ENCODE measurements at places on chromosomes 6 and 20.
A peak's percentile ranks its signal among the peaks of the same experiment; 100 is the strongest.

DNA sequence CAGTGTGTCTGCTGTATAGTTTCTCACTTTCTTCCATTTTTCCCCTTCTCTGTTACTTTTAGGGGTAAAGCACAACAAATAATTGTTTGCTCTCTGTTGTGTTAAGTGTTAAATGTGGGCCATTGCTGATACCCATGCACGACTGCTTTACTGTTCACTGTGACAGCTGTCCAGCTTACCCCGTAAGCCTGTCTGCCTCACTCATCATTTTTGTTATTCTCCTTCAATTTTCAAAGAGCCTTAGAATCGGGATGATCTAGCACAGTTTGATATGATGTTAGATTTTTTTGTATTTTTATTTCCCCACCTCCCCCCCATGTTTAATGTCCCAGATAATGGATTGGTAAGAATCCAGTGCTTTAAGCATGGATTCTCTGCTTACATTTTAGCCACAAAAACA, 41.2 kb upstream of the MLIP start:
- DNase-seq = no peak

GRCh38 chr6:191487-192312, 100.6 kb upstream of the DUSP22 start:
- no peak for DNase-seq

DNA sequence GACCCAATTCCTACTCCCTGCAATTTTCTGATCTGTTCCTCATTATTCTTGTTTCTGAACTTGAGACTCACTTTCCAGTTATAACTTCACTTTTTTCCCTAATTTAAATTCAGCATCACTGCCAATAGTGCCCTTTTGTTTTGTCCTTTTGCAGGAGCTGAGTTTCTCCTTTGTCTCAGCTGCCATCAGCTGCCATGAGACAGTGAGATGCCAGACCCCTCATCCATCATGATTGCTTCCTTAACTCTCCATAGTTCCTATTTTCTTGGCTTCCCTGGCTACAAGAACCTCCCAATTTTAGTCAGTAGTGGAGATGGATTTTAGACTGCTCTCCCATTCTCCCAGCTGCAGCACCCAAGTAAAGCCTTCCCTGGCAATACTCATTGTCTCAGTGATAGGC, 518.1 kb downstream of the HDGFL1 start:
- no peak for DNase-seq

DNA sequence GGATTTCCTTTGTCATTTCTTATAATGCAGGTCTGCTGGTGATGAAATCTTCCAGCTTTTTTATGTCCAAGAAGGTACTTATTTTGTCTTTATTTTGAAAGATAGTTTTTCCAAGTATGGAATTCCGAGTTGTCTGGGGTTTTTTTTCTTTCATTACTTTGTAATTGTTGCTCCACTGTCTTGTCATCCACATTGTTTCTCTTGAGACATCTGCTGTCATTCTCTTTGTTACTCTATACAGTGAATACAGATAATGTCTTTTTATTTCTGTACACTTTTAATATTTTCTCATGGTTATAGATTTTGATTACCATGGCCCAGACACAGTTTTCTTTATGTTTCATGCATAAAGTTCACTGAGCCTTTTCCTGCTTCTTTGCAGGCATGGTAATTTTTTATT, 133.1 kb downstream of the SYCP2 start:
- no peak for DNase-seq

GRCh38 chr6:5599127-5599526, 337.8 kb downstream of the FARS2 start:
- no peak for DNase-seq

DNA sequence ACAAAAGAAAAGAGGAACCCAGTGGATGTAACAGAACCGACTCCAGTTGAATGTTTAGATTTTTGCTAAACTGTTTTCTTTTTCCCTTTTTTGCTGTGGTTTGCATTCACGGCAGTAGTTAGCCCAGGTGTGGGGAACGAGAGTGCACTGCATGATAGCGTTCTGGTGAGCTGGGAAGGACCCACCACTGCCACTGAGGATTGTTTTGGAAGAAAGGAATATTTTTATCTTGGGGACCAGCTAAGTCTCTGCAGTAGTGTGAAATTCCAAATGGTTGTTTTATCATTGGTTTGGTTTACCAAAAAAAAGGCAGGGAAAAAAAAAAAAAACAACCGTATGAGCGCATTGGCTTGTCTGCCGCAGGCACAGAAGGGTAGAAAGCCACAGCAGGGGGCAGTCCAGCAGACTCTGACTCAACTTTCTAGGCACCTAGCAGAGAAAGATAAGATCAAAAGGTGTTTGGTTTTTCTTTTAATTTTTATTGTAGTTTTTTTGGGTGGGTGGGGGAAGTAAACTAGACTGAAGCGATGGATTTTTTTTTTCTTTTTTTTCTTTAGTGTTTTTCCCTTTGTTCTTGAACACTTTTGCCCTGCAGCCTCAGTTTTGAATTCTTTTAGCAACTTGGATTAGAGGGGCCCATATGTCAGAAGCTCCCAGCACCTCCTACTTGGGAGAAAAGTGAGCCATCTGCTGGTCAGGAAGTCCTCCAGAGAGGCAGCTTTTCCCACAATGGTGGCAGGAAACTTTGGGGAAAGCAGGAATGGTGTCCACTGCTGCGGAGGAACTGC, 13.5 kb upstream of the RAB5IF start:
- no peak for DNase-seq

DNA sequence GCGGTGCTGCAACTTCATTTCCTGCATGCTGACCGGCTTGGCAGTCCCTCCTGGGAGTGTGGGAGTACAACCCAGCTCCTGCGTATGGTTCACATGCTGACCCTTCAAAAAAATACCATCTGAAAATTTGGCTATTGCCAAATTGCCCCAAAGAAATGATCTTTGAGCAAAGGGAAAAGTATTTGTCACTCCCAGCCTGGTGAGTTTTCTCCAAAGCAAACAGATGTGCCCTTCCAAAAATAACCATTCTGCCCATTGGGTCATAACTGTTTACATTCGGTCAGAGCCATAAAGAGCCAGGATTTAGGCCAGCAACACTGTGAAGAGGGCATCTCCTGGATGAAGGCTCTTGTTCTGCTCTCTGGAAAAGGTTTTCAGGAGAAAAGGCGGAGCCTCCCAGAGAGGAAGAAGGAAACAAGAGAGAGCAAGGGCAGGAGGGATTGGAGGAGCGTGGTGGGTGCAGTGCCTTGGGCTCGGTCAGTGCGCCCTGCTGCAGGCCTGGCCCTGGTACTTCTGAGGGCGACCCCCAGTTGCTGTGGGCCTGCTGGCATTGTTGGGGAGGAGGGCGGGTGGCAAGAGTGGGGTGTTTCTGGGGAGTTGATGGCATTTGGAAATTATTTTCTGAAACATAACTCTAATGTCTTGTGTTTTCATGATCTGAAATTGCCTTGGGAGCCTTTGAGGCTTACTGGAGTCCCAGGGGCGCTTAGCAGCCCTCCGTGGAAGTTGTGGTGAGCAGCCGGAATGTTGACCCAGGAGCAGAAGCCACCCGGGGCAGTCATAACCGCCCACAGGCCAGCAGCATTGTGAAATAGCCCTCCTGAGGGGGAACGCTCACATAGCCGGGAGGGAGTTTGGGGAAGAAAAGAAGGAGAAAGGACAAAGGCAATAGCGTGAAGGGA, 248.4 kb downstream of the MYLK4 start:
- no peak for DNase-seq

- DNase-seq = no peak
Measured at GRCh38 chr6:42572523-42572922, 8.7 kb downstream of the UBR2 start.

DNA sequence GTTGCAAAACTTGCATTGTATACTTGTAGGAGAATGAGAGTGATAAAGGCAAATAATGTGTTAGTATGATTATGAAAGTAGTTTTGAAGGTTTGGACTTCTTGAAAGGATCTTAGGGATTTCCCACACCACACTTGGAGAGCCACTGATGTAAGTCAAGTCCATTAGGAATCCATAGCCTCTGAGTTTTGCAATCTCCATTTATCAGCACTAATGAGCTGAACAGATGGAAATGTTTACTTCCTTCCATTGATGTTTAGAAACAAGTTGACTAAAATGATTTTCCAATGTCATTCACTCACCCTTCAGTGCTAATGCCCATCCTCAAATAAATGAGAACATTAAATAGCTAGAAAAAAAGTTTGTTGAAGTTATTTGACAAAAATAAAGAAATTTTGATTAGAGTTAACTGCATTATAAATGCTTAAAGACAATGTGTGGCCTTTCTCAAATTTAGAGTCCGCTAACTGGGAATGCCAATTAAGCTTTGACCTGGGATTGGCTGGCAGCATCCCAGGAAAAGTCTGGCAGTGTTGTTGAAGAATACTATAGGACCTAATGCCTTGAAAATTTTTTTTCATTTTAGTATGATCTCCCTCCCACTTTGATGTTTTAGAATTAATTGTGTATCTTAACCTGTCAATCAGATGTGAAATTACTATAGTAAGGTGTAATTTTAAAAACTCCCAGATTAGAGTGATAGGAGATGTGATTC, 68.0 kb downstream of the SLC35F1 start:
- DNase-seq = no peak

GRCh38 chr6:33213166-33213988, 5.1 kb downstream of the RING1 start:
- DNase-seq = no peak

- DNase-seq = no peak
Measured at GRCh38 chr6:43764772-43765171, 5.2 kb upstream of the VEGFA start.

DNA sequence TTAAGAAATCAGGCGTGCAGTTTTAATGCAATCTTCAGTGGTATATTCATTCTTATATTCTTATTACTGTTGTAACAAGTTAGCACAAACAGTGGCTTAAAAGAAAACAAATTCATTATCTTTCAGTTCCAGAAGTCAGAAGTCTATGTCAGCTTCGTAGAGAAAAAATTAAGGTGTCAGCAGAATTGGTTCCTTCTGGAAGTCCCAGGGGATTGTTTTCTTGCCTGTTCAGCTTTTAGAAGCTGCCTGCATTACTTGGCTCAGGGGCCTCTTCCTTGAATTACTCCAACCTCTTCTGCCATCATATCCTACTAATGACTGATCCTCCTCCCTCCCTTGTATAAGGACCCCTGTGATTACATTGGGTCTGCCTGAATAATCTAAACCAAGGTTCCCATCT, 243.9 kb downstream of the ZNF217 start:
- DNase-seq = no peak

DNA sequence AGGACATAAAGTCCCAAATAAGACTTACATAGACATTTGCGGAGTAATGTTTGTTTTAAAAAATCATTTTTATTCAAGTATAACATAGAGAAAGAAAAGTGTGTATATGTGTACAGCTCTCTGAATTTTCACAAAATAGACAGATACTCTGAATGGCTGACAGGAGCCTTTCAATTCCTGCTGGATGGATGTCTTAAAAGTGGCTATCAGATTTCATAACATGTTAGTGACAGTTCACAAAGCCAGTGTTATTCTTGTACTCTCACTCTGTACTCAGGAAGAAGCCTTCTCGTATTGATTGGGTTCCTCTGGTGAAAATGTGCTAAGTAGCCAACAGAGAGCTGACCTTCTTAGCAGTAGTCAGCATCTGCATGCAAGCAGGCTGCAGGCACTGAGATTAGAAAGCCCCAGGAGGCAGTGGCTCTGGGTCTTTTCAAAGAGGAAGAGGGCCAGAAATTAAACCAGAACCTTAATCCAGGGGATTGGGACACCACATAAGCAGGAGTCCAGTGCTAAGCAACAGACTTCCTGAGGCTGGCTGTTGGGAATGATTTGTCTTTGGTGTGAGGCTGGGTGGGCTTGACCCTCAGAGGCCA, 19.7 kb downstream of the SLC17A4 start:
- DNase-seq = no peak

DNA sequence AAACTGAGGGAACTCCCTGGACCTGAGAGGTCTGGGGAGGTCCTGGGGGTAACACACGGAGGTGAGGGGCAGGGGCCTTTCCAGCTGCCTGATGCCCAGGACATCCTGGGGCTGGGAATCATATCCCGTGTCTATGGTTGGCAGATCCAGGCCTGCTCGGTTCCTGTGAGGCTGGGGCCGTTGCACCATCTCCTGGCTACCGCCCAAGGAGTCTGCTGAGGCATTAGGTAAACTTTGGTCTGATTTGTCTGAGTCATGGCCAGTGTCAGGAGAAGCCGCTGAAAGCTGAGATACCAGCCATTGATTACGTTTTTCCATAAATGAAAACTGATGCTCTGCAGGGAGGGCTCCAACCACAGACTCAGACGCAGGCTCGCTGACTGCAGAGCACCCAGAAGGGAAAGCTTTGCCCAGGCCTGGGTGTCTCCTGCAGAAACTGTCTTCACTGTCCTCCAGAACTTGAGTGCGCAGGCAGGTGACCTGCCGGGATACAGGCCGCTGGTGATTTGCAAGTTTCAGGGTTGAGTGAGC, 14.2 kb downstream of the TRAF3IP2 start:
- DNase-seq = peak; percentile 92

DNA sequence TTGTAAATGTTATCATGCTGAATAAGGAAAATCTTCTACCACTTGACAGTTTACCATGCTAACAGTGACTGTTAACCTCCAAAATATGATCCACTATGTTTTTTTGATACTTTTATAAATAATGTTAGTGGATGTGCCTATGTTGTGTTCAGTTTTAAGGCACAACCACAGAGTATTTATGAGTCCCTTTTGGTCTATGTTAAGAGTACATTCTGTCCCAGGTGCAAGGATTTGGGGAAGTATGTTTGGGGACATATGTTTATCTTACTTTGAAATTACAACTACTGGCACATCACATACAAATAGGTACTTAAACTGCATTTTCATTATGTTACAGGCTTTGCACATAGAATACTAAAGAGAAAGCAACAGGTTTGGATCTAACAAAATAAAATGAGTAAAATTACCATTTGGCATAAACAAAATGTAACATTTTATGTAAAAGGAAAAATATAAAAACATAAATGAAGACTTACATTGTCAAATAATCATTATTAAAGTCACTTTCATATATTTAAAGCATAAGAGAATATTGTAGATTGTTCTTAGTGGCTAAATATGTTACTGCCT, 71.2 kb downstream of the SESN1 start:
- DNase-seq = no peak

- no peak for DNase-seq
Measured at GRCh38 chr20:33108661-33109060, 29.2 kb downstream of the BPIFB4 start.

DNA sequence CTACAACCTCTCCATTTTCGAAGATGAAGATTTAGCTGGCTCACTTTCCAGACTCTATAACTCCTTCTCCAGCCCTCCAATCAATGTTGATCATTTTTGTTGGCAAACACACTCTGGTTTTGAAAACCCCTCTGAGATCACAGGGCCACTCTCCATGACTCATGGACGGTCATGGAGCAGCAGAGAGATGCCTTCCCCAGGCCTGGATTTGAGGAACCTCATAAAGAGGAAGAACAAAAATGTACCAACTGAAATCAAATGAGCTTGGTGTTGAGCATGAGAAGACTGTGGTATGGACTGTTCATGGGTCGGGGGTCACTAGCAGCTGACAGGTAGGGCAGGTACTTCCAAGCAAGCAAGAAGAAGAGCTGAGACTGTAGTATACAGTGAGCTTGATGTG, 112.8 kb upstream of the INSM1 start:
- no peak for DNase-seq

DNA sequence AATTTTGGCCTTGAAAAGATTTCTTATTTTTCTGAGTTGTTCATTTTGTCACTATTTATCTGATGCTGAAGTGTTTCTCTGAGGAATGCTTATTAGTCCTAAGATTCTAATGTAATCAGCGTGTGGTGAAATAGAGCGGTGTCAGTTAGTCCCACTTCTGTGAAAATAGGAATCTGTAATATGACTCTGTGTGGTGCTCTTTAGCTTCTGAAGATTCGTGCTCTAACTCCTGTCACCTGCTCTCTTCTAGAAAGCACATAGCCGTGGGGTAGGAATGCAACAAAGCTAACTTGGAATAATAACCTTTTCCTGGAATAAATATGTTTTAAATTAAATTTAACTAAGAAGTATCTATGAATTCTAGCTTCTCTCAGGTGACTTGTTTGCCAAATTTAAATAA, 90.4 kb downstream of the BCKDHB start:
- DNase-seq = no peak

All from non-pigmented ciliary epithelial cell (primary cell).